ENCODE measurements at places on chromosomes 6 and 20.

- no peak for DNase-seq
Observed at GRCh38 chr20:15162079-15162647, 824.8 kb upstream of the FLRT3 start.

DNA sequence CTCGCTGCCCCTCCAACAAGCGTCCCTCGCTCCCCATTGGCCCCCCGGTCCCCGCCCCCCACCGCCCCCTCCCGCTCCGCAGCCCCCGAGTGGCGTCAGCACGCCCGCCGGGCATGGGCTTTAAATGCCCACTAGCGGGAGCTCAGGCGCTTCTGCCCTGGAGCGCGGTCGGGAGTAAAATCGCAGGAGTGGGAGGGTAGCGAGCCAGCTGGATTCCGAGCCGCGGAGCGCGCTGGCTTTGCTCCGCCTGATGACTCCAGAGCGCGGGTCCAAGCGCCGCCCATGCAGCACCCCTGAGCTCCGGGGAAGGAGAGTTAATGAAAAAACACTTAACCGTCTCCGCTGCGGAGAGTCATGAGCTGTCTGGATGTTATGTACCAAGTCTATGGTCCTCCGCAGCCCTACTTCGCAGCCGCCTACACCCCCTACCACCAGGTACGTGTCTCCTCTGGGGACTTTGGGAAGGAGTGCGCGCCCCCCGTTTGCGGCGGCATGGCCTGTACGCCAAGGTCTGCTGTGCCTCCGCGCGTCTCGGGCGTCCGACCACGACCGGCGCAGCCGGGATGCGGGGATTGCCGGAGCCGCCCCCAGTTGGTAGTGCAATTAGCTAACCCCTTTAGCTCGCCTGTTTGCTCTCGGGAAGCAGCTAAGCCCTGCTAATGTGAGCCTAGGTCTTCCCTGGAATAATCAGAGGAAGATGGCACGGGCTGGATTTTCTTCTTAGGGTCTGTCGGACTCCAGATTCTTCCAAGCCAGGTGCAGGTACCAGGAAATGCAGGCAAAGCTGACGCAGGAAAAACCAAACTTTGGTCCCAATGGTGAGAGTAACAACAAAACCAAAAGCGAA, at the start of gene VGLL2:
Gene VGLL2 (plus strand): TSS at position 149 of the 847 bp plus-strand sequence. CDS start 206 bp downstream, at position 355.
- peak; percentile 11 for DNase-seq

DNA sequence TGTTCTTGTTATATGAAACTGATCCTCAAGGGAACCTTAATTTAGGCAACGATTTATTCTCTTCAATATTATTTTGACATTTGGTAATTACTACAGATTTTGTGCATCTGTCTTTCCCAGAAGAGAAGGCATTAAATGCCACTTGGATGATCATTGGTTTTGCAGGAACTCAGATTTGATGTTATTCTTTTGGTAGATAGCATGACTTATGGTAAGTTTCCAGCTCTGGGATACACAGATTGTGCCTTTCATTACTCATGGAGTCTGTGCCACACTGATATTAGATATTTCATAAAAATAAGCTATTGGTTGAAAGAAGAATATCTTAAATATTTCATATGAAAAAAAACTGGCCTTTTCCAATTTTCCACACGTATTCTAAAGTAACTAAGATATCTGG, 120.1 kb downstream of the AIG1 start:
- DNase-seq = peak; percentile 39

DNA sequence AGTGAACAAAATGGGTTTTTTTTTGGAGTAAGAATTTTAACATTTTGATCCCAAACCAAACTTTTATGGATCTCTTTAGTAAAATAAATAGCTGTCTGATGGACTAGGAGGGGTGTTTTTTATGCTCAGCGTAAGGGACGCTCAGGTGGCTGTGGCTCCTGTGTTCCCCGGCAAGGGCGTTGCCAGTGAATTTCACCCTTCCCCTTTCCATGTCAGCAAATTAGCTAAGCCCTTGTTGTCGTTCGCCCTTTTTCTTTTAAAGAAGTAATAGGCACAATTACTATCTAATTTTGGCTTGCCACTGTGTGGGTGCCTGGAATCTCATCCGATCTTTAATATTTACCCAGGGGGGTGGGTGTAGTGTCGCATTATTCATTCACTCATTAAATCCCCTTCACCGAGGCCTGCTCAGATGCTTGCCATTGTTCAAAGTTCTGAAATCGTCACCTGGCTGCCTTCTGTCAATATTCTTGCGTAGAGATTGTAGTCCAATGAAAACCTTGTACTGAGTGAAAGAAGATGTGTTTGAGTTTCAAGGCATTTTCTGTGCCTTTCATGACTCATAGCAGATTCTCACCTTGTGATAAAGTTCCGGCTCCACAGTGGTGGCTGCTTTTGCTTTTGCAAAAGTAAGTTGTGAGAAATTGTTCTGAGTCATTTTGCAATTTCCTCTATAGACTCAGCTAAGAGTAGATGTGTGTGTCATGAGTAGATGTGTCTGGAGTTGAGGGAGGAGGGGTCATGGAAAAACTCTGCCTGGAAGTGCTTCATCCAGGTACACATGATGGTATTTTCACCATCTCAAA, 40.0 kb upstream of the CLDN20 start:
- DNase-seq = peak; percentile 98

- DNase-seq = no peak
Observed at GRCh38 chr6:4496284-4496683, 279.9 kb upstream of the CDYL start.

DNA sequence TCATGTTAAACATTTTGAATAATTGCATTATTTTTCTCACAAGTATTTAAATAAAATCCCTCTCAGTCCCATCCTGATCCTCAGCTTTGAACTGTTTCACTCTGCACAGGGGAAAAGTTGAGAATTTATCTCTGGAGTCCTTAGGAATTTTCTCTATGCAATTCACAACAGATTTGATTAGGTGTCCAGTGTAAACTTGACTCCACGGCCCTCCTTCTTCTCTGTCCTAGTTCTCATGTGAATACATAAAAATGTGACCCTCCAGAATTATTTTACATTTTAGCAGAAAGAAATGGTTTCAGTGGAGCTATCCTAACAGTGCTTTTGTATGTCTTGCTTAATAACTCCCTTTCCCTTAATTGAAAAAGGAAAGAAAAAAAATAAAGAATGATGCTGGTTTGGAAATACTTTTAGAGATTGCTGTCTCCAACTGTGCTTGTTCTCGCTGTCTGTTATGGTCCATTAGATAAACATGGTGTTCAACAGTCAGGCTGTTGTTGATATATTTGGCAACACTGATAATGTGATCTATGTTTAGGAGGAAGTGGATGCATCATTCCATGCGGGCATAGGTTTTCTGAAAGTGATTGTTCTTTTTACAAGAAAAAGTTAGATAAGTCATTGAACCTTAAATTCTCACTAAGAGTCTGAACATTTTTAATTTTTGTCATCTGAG, 599.4 kb upstream of the CITED2 start:
- DNase-seq = peak; percentile 97
